ENCODE measurements at places on chromosomes 6 and 20. TPM values are rescaled to one million over a fixed set of nuclear protein-coding genes. Genes with fewer than 3 reads are reported as not detected.

Gene ALDH5A1
- 15.4 TPM for total RNA-seq

Gene MYH7B
- total RNA-seq, result 4.2 TPM

Gene BMP6
- total RNA-seq, result 8.3 TPM

Gene THBD
- 10.4 TPM for total RNA-seq

Gene CDC25B
- 17.3 TPM for total RNA-seq

Gene SLC22A3
- total RNA-seq, result 54.6 TPM

Gene WFDC10B
- total RNA-seq, result not detected

Gene CST2
- total RNA-seq, result not detected

Gene RIPPLY2
- not detected for total RNA-seq

Gene STMND1
- not detected for total RNA-seq

Gene RNF217
- total RNA-seq, result 4.5 TPM

Gene CPXM1
- 0.46 TPM for total RNA-seq

Gene NNAT
- 1.2 TPM for total RNA-seq

Gene MICA
- total RNA-seq, result 7.8 TPM
